ENCODE measurements at places on chromosomes 3 and 15.

- no peaks in the 10 kb centered on the region for H3K36me3 ChIP-seq
- H3K4me3 ChIP-seq = no peak overlapping the region
- no peak overlapping the region for H3K27ac ChIP-seq
- no peaks in the 10 kb centered on the region for H3K27me3 ChIP-seq
Measured at GRCh38 chr3:140338916-140339315, 338.9 kb upstream of the TRIM42 start.

- no peaks in the 10 kb centered on the region for H3K4me1 ChIP-seq
- no peaks in the 10 kb centered on the region for H3K36me3 ChIP-seq
- no peak overlapping the region for H3K27ac ChIP-seq
- no peak overlapping the region for H3K4me3 ChIP-seq
- DNase-seq = no peak
Measured at GRCh38 chr3:148265841-148266240, 431.9 kb upstream of the AGTR1 start.

DNA sequence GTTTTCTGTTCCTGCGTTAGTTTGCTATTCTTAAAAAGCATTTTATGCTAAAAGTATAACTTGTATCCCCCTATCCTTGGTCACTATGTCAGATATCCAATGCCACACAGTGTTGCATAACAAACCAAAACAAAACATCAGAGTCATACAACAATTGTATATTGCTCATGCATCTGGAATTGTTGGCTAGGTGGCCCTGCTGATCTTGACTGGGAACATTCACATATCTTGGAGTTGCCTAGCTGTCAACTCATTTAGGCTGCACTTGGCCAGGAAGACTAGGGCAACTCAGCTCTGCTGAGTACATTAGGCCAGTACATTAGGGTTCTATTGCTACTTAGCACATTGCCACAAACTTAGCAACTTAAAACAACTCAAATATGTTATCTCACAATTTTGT lies 706.5 kb upstream of the UBE2E2 start:
- no peaks in the 10 kb centered on the region for H3K36me3 ChIP-seq
- H3K4me3 ChIP-seq = no peak overlapping the region
- no peaks in the 10 kb centered on the region for H3K4me1 ChIP-seq
- DNase-seq = no peak
- H3K27me3 ChIP-seq = no peaks in the 10 kb centered on the region

DNA sequence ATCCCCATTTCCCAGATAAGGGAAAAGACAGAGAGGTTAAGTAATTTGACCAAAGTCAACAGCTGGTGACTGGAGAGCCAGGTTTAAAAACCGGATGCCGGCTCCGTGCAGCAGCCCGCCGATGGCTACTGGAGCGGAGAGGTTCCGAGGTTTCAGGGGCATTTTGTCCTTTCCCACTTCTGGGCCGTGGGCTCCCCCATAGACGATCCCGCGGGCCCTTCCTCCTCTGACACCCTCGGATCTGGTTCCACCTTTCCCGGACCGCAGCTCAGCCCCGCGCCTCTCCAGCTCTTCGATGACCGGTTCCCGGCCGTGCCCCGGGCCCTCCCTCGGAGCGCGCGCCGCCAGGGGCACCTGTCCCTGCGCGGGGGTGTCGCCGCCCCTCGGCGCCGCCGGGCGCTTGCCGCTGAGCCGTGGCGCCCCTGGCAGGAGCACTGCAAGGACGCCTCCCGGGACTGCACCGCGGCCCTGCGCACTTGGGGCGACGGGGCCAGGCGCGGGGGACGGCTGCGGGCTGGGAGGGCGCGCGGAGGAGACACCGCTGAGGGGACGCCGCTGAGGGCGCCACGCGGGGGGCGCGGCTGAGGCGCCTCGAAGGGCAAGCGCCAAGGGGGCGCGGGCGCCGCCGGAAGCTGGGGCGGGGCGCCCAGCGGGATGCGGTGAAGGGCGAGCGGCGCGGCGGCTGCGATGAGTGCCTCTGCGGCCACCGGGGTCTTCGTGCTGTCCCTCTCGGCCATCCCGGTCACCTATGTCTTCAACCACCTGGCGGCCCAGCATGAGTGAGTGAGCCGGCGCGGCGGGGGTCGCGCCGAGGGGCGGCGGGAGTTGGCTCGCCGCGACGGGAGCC lies at the start of gene TM6SF1:
Gene TM6SF1 (plus strand): TSS at position 652 of the 847 bp plus-strand sequence. CDS start 36 bp downstream, at position 688.
- H3K27me3 ChIP-seq = peaks cover 9% of the 10 kb centered on the region
- no peaks in the 10 kb centered on the region for H3K36me3 ChIP-seq
- no peak for DNase-seq
- no peak within 1 kb of the TSS for H3K27ac ChIP-seq
- peaks cover 14% of the 10 kb centered on the region for H3K4me1 ChIP-seq

- no peak overlapping the region for H3K27ac ChIP-seq
- H3K27me3 ChIP-seq = no peaks in the 10 kb centered on the region
- no peak overlapping the region for H3K4me3 ChIP-seq
- DNase-seq = no peak
- no peaks in the 10 kb centered on the region for H3K4me1 ChIP-seq
Measured at GRCh38 chr3:112974178-112974517, 755 bp downstream of the CD200R1 start.

DNA sequence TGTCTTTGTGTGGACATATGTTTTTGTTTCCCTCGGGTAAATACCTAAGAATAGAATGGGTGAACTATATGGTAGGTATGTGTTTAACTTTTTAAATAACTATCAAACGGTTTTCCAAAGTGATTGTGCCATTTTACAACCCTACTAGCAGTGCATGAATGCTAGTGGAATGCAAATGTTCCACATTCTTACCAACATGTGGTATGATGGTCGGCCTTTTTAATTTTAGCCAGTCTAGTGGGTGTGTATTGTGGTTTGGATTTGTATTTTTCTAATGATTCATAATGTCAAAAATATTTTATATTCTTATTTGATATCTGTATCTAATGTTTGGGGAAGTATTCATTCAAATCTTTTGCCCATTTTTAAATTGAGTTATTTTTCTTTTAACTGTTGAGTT lies 68.2 kb upstream of the SMAD3 start:
- H3K27ac ChIP-seq = no peak overlapping the region
- peaks cover 3% of the 10 kb centered on the region for H3K27me3 ChIP-seq
- H3K4me1 ChIP-seq = peaks cover 4% of the 10 kb centered on the region
- DNase-seq = peak; percentile 89
- H3K36me3 ChIP-seq = no peaks in the 10 kb centered on the region
- H3K4me3 ChIP-seq = no peak overlapping the region

DNA sequence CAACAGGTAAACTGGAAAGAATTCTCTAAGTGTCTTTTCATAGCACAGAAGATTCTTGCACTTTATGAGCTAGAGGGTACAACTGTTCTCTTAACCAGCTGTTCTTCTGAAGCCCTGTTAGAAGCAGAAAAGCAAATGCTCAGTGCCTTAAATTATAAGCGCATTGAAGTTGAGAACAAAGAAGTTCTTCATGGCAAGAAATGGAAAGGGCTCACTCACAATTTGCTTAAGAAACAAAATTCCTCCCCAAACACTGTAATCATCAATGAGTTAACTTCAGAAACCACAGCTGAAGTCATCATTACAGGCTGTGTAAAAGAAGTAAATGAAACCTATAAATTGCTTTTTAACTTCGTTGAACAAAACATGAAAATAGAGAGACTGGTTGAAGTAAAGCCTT lies 19.6 kb downstream of the PARP14 start:
- H3K27ac ChIP-seq = no peak overlapping the region
- no peaks in the 10 kb centered on the region for H3K36me3 ChIP-seq
- no peak for DNase-seq
- no peaks in the 10 kb centered on the region for H3K27me3 ChIP-seq
- H3K4me1 ChIP-seq = no peaks in the 10 kb centered on the region

DNA sequence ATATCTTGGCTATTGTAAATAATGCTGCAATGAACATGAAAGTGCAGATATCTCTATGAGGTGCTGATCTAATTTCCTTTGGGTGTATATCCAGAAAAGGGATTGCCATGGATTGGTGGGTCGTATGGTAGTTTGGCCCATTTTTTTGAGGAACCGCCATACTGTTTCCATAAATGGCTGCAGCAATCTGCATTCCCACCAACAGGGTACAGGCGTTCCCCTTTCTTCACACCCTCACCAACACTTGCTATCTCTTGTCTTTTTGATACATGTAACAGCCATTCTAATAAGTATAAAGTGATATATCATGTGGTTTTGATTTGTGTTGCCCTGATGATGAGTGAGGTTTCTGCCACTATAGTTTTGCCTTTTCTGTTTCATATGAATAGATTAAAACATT lies 146.7 kb downstream of the NR2F2 start:
- no peak for DNase-seq
- H3K27ac ChIP-seq = no peak overlapping the region
- H3K4me3 ChIP-seq = no peak overlapping the region

DNA sequence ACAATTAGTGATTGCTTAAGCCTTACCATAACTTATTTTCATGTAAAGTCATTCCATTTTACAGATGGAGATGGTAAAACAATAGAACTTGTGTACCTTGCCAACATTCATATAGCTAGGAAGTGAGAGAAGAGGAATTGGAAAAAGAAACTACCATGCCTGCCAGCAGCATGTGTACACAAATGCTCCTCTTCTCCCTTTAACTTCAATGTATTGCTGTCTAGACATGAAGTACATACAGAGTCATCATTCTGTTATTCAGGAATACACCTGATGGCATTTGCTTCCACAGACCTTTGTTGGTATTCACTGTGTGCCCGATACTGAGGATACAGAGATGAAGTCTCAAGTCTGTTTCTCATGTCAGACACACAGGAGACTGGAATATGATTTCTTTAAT lies 7.1 kb upstream of the TMEM207 start:
- no peaks in the 10 kb centered on the region for H3K27me3 ChIP-seq
- DNase-seq = no peak
- H3K36me3 ChIP-seq = no peaks in the 10 kb centered on the region
- no peaks in the 10 kb centered on the region for H3K4me1 ChIP-seq
- no peak overlapping the region for H3K27ac ChIP-seq

DNA sequence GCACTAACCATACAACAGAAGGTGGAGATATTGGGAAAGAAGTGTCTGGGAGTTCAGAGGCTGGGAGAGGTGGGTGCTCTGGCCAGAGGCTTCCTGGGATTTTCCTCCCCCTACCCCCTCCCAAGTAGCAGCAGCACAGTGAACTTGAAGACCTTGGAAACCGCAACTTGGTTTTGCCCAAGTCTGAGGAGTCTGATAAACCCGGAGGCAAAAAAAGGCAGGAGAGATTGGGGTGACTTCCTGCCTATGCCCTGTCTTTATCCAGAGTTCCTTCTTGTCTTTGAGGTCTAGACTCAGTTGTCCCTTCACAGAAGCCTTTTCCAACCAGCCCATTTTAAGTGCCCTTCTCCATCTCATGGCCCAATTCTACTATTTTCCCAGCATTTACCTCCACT lies 25.4 kb upstream of the THRB start:
- no peaks in the 10 kb centered on the region for H3K4me1 ChIP-seq
- no peaks in the 10 kb centered on the region for H3K36me3 ChIP-seq
- no peak overlapping the region for H3K27ac ChIP-seq
- H3K27me3 ChIP-seq = peaks cover 23% of the 10 kb centered on the region
- DNase-seq = no peak

DNA sequence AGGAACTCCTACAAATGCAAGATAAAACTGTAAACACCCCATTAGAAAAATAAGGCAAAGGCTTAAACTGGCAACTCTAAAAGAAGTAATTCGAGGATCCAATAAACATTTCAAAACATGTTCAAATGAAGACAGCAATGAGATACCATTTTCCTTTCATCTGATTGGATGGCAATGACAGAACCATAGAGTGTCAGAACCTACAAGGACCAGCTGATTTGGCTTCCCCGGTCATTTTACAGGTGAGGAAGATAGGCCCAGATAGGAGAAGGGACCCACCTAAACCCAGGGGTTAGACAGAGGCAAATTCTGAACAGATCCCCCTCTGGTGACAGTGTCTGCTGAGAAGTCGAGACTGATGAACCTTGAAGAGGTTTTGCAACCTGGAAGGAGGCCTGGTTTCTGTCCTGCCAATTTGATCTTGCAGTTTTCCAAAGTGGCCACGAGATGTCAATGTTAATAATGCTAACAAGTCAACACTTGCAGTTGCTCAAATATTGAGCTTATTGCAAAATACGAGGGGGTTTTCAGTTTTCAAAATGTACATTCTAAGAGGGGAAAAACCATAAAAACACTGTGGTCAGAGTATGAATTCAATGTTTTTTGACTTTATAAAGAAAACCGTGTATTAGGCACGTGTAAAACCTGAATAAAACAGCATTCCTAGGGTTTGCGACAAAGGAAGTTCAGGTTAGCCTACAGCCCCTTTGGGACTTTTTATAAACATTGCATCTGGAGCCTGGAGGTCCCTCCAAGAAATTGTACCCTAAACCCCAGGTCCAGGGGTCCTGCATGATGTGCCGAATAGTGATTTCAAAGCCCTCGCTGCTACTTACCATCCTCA lies 21.5 kb downstream of the CFAP161 start:
- DNase-seq = peak; percentile 22
- no peak overlapping the region for H3K4me3 ChIP-seq
- H3K4me1 ChIP-seq = peaks cover 4% of the 10 kb centered on the region
- no peaks in the 10 kb centered on the region for H3K36me3 ChIP-seq
- no peak overlapping the region for H3K27ac ChIP-seq

DNA sequence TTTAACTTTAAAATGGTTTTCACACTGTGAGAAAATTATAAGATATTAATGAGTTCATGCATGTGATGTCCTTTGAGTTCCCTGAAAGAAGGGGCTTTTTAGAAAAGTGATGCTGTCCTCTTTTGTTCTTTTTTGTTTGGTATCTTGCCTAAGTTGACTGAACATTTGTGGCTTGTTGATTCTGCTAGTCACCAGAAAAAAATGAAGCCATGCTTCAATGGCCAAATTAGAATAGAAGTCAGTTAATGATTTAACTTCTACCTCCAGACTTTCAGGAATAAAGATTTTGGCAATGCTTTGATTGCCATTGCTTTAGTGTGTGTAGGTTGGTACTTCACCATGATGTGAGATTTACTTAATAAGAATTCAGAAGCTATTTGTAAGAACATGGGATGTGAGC lies 260.6 kb upstream of the NECTIN3 start:
- H3K27ac ChIP-seq = peak overlapping the region; percentile 47
- no peak overlapping the region for H3K4me3 ChIP-seq
- peak; percentile 75 for DNase-seq

DNA sequence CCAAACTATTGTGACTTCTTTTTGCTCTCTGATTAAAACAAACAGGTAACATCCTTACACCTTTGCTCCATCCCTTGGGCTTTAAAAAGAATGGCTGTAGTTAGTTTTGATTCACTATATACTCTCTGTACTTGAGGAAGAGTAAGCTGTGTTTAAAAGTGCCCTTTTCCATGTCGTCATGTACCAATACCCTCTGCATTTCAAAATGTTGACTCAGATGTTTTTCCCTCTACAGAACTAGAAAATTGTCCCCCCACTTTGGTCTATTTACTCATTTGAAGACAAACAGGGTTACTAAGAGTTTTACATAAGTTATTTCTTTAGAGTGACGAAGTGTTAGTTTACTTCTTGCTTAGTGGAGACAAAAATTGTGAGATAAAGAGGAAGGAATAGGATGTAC lies 62.7 kb downstream of the TASOR start:
- no peaks in the 10 kb centered on the region for H3K27me3 ChIP-seq
- H3K4me1 ChIP-seq = no peaks in the 10 kb centered on the region
- H3K36me3 ChIP-seq = peaks cover 52% of the 10 kb centered on the region
- no peak overlapping the region for H3K4me3 ChIP-seq
- DNase-seq = no peak
- H3K27ac ChIP-seq = no peak overlapping the region
